Uterus (tissue), 4 donors: ENCODE measurements at places on chromosomes 16 and 17. TPM values are rescaled to one million over a fixed set of nuclear protein-coding genes. Genes with fewer than 3 reads are reported as not detected.

DNA sequence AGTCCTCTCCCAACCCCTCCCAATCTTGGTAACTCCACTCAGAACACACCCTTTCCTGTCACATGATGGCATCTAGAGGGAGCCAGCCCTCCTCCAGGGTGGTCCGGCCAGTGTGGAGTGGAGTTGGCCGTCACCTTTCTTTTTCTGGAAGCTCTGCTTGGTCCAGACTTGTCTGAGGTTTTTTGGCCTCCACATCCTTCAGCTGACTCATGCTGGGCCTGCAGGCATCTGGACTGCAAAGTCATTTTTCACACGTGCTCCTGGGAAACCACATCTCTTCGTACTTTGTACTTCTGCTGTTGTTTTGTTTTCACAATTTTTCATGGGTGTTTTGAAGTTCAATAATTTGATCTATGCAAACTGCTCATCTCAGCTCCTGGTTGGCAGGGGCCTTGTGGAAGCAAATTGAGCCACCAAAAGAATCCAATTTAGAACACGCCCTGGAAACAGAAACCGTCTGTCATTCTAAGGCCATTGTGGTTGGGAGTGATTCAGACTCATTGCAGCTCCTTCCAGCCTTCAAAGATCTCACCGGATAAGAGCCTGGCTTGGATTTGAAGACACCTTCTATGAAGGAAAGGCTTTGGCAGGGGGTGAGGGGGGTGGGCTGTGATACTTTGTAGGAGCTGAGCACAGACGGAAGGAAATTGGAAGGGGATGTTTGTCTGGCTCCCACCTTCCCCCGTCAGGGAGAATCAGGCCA, 42.4 kb upstream of the NF1 start:
- peak; percentile 55 for DNase-seq
- H3K27ac ChIP-seq: no peak overlapping the region
- no peaks in the 10 kb centered on the region for H3K27me3 ChIP-seq
- H3K4me1 ChIP-seq: no peaks in the 10 kb centered on the region
- H3K36me3 ChIP-seq: no peaks in the 10 kb centered on the region
- no peak overlapping the region for H3K4me3 ChIP-seq

- no peaks in the 10 kb centered on the region for H3K27me3 ChIP-seq
- H3K4me3 ChIP-seq: no peak overlapping the region
- no peak overlapping the region for H3K27ac ChIP-seq
- H3K4me1 ChIP-seq: no peaks in the 10 kb centered on the region
- no peak for DNase-seq
These were observed 78.5 kb upstream of the BCAR1 start for GRCh38 chr16:75329943-75330342.

DNA sequence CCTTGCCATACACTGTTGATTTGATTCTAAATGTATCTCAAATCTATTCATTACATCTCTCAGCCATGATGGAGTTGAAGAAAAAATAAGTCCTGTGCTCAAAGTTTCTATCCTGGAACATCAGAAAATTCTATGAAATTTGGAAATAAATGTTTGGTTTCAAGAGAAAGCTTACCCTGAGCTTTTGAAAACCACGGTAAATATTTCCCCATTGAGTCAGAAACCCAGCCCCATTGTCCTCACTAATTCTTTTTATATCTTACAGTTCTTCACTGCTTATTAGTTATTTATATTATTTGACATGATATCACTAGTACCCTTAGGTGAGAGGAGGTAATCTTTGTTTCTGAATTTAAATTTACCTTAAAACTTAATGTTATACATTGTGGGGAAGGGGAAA, 128.5 kb downstream of the MRTFB start:
- no peaks in the 10 kb centered on the region for H3K4me1 ChIP-seq
- no peaks in the 10 kb centered on the region for H3K27me3 ChIP-seq
- H3K36me3 ChIP-seq: no peaks in the 10 kb centered on the region
- no peak for DNase-seq
- no peak overlapping the region for H3K27ac ChIP-seq

DNA sequence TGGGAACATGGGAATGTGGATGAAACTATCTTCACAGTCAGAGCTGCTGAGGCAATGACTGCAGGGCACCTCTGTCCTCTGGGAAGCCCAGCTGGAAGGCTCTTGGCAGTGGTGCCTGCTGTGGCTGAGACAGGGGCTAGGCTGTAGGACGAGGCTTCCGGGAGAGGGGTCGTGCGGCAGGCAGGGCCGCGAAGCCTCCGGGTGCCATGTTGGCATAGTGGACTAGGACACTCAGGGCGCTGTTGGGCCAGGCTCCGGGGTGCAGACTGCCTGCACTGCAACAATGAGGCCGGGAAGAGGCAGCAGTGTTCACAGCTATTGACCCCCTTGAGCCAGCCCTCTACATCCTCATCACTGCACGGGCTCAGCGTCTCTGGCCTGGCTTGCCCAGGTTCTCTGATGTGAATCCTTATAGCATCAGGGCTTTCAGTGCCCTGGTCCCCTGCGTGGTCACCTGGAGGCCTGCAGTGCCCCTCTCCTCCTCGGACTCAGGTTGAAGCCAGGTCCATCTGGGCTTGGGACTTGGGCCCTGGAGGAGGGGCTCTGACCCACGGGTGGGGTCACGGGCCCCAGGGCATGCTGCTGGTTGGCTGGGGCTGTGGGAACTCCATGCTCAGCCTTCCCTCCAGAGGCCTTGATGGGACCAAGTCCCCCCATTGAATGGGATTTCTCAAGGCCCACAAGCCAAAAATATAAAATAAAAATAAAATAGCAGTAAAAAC, 91.6 kb downstream of the TNFRSF13B start:
- no peaks in the 10 kb centered on the region for H3K4me1 ChIP-seq
- no peak overlapping the region for H3K27ac ChIP-seq
- H3K27me3 ChIP-seq: no peaks in the 10 kb centered on the region
- no peak for DNase-seq

DNA sequence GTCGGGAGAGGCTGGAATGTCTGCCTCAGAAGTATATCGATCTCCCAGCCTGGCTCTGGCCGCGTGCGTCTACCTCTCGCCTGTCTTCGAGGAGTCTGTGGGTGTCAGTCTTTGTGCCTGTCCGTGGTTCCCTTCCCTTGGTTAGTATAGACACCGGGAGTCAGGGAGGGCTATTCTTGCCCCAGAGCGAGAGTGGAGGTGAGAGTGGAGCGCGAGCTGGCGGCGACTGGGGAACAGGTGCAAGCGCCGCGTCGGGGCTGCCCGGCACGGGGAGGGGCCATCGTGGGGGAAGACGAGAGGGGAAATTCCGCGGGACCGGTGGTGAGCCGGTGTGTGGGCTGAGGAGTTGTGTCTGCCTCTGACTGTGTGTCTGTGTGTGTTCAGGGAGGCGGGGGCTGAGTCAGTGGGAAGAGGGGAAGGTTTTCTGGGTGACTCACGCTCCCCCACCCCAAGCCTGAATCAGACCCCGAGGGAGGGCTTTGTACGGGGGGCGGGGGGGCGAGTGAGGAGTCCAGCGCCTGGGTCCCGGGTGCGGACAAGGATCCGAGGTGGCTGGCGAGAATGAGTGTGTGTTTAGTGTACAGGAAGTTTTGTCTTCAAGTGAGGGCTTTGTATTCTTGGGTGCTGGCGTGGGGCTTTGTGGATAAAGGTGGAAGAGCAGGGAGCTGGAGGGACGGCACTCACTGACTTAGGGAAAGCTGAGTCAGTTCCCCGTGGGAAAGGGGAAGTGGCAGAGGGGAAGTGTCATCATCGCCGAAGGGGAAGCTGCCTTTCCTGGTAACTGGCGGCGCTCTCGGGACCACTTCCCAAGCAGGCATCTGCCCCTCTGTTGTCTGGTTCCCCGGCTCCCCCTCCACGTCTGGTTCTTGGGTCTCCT, 8.6 kb downstream of the KDM6B start:
- peak overlapping the region; percentile 95 for H3K27ac ChIP-seq
- peak overlapping the region; percentile 88 for H3K4me3 ChIP-seq
- no peaks in the 10 kb centered on the region for H3K36me3 ChIP-seq
- H3K4me1 ChIP-seq: peaks cover 13% of the 10 kb centered on the region
- no peaks in the 10 kb centered on the region for H3K27me3 ChIP-seq
- DNase-seq: peak; percentile 78

GRCh38 chr16:72664056-72664508, 383.8 kb downstream of the ZFHX3 start:
- peak overlapping the region; percentile 54 for H3K27ac ChIP-seq
- no peaks in the 10 kb centered on the region for H3K36me3 ChIP-seq
- H3K27me3 ChIP-seq: no peaks in the 10 kb centered on the region
- H3K4me1 ChIP-seq: no peaks in the 10 kb centered on the region
- DNase-seq: no peak

ASIC2 gene
- total RNA-seq: 1.2 TPM
